ENCODE measurements at places on chromosomes 12 and 14. TPM values are rescaled to one million over a fixed set of nuclear protein-coding genes. Genes with fewer than 3 reads are reported as not detected.
A peak's percentile ranks its signal among the peaks of the same experiment; 100 is the strongest.

GRCh38 chr14:79295385-79295784 is 915.9 kb downstream of the DIO2 start:
- no peak for DNase-seq

GRCh38 chr12:53887881-53888280 is 50.8 kb upstream of the HOXC13 start:
- no peak for DNase-seq

Gene LBHD2
- total RNA-seq, result not detected

- no peak for DNase-seq
These were observed 114.7 kb downstream of the SLC8A3 start for GRCh38 chr14:70073924-70074566.

DNA sequence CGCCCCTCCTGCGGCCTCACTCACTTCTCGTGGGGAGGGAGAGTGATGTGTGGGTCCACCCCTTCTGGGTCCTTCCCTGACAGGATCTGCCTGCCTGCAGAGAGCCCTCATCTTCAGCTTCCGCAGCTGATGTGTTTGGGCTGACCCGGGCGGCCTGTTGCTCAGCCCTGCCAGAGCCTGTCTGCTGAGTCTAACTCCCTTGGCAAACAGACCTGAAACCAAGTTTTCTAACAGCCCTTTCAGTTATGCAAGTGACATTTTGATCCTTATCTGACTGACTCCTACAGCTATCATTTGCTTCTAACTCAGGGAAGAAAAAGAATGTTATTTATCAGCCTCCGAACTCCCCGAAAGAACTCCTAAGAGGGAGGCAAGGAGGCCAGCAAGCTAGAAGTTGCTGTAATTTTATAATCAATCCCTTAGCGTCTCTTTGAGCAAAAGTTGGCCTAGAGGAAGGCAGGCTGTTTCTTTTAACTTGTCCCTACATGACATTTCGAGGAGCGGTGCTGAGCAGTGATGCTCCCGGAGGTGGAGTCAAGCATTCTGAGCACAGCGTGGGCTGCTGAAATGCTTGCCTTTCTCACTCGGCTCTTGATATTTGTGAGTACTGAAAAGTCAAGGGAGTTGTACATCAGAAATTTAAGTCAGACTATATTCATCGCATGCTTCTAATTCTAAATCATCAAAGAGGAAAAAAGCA is 31.5 kb upstream of the CACNA2D4 start:
- no peak for DNase-seq

DNA sequence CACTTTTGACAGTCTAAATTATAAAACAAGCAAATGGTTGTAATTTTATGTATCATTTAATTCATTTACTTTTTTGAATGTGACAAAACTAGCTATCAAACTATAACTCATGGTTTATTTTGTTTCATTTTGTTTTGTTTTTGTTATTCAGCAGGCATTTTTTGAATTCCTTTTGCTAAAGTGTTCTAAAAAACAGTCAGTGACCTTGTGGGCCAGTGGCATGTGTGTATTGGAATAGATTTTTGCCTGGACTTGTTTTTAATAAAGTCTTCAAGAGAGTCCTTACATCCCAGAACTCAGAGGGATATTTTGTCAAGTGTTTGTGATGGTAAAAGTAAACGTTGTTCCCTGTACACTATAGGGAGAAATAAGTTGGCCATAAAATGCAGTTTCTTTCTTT is 369.7 kb upstream of the SYT1 start:
- DNase-seq, result no peak

Gene PRICKLE1
- total RNA-seq, result 62.8 TPM

- DNase-seq, result no peak
These were observed 14.3 kb downstream of the MVK start for GRCh38 chr12:109587921-109588320.

GRCh38 chr12:14258575-14258940 is 106.9 kb upstream of the ATF7IP start:
- no peak for DNase-seq

DNA sequence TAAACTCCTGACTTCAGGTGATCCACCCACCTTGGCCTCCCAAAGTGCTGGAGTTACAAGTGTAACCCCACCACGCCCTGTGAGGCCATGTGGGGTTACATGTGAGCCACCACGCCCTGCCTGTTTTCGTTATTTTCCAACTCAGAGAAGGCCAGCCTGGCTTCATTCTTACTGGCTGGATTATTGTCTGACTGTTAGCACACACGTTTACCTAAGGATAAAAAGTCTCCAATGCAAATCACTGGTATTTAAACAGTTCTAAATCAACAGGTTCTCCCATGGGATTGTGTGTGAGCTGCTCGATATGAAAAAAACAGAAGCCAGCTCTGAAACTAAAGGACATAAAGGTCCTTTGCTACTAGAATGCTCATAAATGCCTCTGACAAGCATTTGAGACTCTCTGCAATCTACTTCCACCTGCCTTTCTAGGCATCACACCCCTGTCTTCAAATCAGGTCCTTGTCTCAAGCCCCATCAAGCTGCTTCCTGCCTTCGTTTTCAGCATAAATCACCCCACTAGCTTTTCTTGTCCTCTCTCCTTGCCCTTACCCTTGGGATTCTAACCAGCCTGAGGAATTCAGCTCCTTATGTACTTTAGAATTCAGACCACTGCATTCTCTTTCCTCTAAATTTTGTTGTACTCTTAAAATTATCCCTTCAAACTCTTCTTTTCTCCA is 265.0 kb downstream of the DUSP6 start:
- DNase-seq, result no peak

DNA sequence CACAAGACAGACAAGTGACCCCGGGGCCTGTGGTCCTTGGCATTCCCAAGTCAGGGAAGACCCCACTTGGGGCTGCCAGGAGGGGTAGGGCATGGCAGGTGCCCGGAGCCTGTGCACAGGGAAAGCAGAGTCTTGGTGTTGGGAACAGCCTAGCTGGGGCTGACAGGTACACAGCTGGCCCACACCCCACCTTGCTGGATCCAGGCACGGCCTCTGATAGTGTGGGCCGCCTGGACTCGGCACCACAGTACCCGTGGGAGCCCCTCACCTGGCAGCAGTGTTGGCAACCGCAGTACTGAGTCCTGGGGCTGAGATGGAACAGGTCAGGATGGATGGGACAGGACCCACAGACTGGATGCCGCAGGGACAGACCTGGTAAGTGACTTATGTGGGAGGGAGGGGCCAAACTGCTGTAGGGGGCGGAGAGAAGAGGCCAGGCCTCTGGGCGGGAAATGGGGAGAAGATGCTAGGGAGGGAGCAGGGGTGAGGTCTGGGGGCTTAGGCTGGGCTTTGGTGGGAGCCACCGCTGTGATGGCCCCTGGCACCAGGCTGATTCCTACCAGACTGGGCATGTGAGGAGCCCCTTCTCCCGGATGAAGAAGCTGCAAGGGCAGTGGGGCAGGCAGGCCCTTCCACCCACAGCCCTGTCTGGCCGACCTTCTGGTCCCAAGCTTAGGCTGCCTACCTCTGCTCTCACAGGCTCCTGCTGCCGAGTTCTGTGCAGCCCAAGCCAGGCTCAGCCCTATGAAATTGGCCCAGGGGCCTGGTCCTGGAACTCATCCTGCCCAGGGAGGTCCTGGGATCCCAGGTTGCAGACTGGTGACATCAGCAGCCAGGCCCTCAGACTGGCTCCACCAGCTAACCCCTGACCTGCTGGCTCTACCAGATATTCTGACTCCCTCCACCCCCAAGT is at the start of gene TGM1:
TGM1 (minus strand) TSS at position 357 of the 913 bp plus-strand sequence. CDS start 825 bp downstream, outside the sequence.
- DNase-seq, result peak; percentile 81

DNA sequence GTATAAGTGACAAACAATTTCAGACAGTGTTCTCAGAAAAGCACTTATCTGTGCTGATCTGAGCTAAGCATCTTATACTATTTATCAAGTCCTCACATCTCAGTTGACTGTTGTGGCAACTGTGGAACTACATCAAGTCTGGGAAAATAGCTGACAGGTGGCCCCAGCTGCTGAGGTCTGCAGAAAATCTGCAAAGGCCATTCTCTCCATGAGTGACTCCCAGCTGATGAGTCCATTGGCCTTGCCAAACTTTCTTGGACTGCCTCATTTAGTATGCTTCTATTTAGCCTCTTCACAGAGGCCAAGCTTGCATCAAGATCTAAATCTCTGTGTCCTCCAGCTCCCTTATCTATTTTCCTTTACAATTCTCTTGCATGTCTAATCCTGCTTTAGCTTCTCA is 174.5 kb upstream of the RBM19 start:
- DNase-seq, result no peak

DNA sequence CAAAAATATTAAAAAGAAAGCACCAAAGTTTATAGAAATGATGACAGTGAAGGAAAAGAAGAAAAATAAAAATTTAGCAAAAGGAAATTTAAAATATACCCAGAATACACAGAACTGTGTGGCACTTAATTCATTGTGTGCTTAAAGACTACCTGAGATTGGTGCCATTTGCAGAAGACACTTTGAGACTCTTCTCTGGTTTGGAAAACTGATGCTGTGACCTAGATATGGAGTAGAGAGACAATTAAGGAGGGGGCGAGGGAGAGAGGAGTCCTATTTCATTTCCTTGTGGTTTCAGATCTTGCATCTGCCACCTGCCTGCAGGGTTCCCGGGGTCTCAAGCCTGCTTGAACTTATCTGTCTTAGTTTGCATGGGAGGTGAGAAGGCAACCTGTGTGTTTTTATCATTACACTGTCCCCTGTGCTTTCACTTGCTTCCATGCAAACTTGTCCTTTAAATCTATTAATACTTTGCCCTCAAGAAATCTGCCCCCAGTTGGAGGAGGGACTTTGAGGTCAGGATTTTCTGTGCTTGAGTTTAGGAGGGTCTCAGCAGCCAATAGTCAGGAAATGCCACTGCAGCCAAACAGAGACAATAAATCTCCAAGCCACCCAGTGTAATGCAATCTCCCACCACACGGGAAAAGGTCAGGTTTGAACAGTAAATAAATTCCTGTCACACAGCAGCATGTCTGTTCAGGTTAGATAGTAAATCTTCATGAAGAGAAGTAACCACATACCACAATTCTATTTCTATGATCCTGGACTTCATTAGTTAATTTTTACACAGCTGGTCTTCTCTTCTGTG is 119.4 kb downstream of the CAND1 start:
- DNase-seq, result no peak

DNA sequence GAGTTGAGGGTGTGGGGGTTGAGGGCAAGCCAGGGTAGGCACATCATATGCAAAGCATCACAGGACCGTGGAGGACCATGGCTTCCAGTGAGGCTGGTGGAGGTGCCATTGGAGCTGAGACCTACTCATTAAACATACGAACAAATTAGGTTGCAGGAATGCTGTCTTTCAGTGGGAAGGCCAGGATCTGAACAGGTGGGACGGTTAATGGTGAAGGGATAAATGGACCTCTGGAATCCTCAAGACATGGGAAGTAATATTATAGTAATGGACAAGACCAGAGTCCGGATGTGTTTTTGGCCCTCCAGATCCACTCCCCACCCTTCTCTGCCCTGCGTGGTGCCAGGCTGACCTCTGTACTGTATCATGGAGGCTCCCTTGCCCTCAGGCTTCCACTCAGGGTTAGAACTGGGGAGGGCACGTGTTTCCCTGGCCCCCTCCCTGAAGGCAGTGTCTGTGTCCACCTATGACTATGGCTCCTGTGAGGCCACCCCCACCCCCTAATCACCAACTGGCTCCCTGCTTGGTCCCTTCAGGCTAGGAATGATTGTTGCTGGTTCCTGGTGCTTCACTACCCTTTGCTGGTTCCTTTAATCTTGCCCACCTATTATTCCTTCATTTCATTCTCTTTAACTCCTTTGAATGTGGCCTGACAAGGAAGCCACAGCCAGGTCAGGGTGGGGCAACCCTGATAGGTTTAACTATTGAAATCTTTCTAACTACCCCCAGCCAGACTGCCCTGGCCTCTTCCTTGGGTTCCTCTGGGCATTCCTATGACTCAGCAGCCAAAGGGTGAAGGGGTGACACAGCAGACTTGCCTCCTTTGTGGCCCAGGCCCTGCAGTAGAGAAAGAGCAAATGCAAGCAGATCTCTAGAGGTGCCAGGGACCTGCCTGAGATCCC is 10.7 kb downstream of the DHRS2 start:
- no peak for DNase-seq

Gene FGD4
- total RNA-seq, result 8.7 TPM

DNA sequence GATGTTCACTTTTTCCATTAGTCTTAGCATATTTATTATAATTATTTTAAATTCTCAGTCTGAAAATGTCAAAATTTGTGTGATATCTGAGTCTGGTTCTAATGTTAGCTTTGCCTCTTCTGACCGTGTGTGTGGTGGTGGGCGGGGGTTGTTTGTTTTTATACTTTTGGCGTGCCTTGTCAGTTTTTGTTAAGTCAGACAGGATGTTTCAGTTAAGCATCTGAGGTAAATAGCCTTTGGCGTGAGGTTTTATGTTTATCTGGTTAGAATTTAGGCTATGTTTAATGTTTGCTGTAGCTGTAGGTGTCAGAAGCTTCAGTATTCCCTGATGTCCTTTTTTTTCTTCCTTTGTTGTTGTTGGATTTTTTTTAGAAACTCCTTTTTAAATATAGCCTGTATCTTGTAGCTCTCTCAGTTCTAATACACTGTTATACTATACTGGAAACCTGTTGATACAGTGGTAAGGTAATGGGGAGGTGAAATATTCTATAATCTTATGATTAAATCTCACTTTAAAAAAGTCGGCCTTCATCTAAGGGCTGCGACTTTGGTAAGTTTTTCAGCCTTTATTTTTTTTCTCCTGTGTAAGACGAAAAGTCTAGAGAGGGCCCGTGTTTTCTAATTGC is 111.6 kb downstream of the SCAF11 start:
- no peak for DNase-seq

- no peak for DNase-seq
These were observed 336.7 kb upstream of the RPL10L start for GRCh38 chr14:46988312-46988711.

DNA sequence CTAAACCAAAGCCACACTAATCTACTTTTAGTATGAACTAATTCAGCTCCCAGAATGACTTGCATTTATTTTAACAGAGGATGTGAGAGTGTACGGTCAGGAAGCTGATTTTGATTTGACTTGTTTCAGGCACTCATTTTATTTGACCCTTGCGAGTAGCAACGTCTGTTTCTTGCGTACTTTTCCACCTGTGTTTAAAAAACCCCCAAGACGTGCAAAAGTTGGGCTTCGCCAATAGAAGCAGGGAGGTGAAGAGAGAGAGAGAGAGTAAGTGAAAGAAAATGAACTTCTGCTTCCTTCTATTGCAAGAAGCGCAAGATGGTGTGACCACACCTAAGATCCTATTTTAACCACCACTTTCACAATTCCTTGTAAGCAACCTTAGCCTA is 6.7 kb upstream of the SLC15A4 start:
- DNase-seq, result no peak

Gene ATXN7L3B
- total RNA-seq, result 24.3 TPM
